SK-N-DZ (cell line): ENCODE measurements at places on chromosomes 11 and 22.

- DNase-seq: no peak
Observed at GRCh38 chr22:23147617-23148387, 2.5 kb downstream of the RAB36 start.

- no peak for DNase-seq
Observed at GRCh38 chr11:43830928-43831440, 49.6 kb upstream of the ALKBH3 start.

DNA sequence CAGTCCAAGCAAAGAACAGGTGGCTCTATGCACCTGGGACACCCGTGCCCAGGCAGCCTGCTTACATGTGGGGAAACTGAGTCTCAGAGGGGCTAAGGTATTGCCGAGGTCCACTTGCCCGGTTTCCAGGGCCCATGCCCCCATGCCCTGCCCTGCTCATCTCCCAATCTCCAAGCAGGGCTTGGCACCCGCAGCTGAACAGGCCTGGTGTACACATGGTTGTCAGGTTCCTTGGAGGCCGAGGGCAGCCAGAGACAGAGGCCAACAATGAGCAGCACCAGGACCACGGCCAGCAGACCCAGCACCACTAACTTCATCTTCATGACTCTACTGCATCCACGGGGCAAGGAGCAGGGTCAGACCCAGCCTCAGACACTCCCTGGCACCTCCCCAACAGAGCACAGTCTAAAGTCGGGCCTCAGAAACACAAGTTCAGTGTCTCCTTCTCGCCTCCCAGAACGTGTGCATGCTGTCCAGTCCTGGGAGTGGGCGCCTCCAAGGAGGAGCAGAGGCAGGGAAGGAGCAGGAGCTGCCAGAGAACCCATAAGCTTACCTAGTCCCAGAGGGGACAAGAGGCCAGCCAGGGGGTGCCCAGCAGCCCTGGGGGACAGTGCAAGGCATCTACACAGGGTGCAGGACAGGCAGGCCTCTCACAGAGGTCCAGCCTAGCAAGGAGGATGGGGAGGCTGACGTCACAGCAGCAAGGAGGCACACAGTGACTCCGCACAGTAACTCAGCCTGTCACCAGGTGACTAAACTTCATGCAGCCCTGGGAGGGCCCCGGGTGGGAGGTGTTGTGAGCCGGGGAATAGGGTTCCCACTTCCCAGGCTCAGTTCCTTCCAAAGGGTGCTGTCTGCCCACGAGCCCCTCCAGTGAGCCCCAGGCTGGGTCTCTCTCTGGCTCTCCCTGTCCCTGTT is 20.2 kb upstream of the RGL4 start:
- DNase-seq: no peak

- no peak for DNase-seq
Observed at GRCh38 chr22:49177666-49178065, 650.0 kb downstream of the BRD1 start.

DNA sequence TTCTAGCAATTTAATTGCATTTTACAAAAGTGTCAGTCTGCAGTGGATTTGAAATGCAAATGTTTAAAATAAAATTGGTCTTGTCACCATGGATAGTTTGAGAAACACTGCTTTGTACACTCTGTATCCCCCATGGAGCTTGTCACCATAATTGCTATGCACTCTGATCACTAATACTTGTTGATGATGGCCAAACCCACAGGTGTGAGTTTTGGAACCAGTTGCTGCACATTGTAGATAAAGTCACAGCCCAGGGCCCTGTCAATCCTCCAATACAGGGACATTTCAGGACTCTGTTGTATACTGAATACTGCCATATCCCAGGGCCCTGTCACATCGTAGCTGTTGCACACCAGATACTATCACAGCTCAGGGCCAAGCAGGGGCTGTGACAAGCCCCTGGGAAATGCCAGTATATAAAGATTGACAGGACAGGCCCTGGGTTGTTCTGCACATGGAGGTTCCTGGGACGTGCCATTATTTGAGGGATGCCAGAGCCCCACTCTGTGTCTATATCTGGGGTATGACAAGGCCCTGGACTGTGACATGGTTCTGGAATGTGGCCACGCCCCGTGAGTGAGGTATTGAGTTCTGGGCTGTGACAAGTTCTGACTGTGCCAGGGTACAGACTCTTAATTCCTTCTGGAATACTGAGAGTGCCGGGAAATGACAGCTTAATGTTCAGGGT is 27.9 kb upstream of the SMPD1 start:
- DNase-seq: no peak
